Spinal cord (tissue), 10 donors: ENCODE measurements at places on chromosomes 4 and X.

DNA sequence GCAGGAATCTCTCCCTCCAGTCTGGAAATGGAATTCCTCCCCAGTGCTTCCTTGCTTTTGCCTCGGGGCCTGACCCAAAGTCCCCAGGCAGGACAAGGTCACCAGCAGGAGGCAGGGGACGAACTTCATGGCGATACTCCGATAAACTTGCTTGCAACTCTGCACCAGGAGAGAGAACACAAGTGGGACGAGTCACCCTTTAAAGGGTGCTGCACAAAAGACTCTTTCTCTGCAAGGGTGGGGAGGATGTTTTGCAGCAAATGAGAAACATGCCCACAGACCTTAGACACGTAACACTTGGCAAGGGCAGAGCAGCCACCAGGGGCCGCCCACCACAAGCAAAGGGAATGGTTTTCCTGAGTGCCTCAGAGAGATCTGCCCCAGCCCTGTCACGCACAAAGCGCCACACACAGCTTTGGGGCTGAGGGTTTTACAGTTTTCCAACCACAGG, at the start of gene FGFBP2:
Gene FGFBP2, minus strand, starts transcription at position 175 of the 451 bp plus-strand sequence. Its CDS starts 46 bp downstream, at position 129.
- no peaks in the 10 kb centered on the region for H3K36me3 ChIP-seq
- no peaks in the 10 kb centered on the region for H3K27me3 ChIP-seq
- no peak within 1 kb of the TSS for H3K4me3 ChIP-seq
- H3K27ac ChIP-seq, result no peak within 1 kb of the TSS
- DNase-seq, result peak; percentile 51

DNA sequence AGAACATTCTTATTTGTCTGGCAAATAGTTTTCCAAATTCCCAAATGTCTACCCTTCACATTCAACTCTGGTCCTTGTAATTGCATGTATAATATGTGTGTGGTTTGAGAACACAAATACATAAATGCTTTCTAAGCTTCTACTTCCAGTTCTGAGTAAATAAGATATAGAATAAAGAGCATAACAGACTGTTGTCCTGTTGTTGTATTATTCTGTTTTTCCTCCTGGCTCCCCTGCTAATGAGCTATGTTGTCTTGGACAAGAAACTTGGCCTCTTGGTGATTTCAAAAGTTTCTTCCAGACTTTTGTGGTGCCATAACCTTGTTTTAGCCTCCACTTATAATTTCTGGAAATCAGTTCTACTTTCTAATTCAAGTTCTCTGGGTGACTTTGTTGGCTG, 75.3 kb upstream of the USP38 start:
- H3K27me3 ChIP-seq, result no peaks in the 10 kb centered on the region
- no peak overlapping the region for H3K4me3 ChIP-seq
- H3K27ac ChIP-seq, result no peak overlapping the region
- DNase-seq, result no peak
- no peaks in the 10 kb centered on the region for H3K36me3 ChIP-seq

GRCh38 chr4:42596918-42597317, 60.0 kb downstream of the ATP8A1 start:
- no peaks in the 10 kb centered on the region for H3K4me1 ChIP-seq
- no peak overlapping the region for H3K4me3 ChIP-seq

- DNase-seq, result no peak
- H3K27me3 ChIP-seq, result no peaks in the 10 kb centered on the region
- H3K36me3 ChIP-seq, result no peaks in the 10 kb centered on the region
- H3K4me1 ChIP-seq, result peaks cover 4% of the 10 kb centered on the region
- H3K4me3 ChIP-seq, result no peak overlapping the region
Observed at GRCh38 chr4:122784261-122784660, 42.4 kb upstream of the FGF2 start.

DNA sequence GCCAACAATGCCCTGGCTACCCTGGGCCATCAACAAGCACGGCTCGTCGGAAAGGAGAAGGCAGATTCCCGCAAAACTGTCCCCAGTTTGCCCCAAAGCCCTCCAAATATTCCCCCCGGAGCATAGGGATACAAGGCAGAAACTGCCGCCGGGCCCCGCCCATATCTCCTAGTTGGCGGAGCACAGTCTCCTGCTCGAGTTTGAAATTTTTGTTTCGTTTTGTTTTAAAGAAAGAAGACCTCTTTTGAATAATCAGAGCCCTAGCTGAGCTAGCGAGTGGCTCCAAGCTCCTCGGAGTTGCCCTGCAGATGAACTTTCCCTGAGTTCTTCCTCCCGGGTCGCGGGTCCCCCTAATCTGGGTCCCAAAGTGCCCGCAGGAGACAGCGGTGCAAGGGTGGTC, 138.1 kb upstream of the ZIC3 start:
- DNase-seq, result no peak
- H3K4me3 ChIP-seq, result peak overlapping the region; percentile 41
- H3K27me3 ChIP-seq, result peaks cover 71% of the 10 kb centered on the region
- peak overlapping the region; percentile 25 for H3K27ac ChIP-seq
- H3K4me1 ChIP-seq, result peaks cover 26% of the 10 kb centered on the region
